Astrocyte (in vitro differentiated cells and primary cell): ENCODE measurements at places on chromosomes 16 and 17.

GRCh38 chr16:84532855-84533486, 28.5 kb upstream of the MEAK7 start:
- DNase-seq = no peak

DNA sequence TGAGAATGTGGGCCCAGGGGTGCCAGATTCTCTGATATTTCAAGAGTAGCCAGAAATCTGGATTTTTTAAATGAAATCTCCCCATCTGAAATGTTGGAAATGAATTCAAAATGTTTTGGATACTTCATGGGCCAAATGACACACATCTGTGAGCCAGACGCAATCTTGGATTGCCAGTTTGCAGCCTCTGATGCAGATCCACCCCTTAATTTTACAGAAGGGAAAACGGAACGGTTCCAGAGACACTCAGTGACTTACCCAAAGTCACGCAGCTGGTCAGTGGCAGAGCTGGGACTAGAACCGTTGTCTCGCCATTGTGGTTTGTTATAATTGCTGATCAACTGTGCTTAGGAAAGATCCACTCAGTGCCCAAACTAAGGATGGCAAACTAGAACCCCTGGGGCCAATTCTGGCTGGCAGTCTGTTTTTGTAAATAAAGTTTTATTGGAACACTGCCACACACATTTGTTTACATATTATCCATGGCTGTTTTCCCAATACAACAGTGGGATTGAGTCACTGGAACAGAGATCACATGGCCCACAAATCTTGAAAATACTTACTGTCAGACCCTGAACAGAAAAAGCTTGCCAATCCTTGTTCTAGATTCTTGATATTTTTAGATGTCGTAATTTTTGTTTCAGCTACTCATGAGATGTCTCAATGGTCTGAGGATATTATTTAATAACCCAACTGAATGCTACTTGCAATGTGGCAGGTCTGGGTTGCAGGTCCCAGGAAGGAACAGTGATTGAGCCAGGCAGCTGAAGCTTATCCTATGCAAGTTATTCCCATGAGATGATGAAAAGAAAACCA, 143.8 kb downstream of the AXIN2 start:
- no peak for DNase-seq

- no peak for DNase-seq
These were observed 39.1 kb downstream of the CDRT15 start for GRCh38 chr17:14197586-14197985.

GRCh38 chr16:65543781-65544740, 422.2 kb upstream of the CDH11 start:
- DNase-seq = no peak

- DNase-seq = peak; percentile 27
These were observed 3.9 kb downstream of the NLRP1 start for GRCh38 chr17:5580367-5580766.

- no peak for DNase-seq
These were observed 20.7 kb downstream of the TMEM235 start for GRCh38 chr17:78252111-78252634.

GRCh38 chr16:82834151-82834815, 207.5 kb downstream of the CDH13 start:
- DNase-seq = peak; percentile 36
